ENCODE measurements at places on chromosomes 4 and X. TPM values are rescaled to one million over a fixed set of nuclear protein-coding genes. Genes with fewer than 3 reads are reported as not detected.

GRCh38 chr4:158826882-158827281, 58.1 kb downstream of the FNIP2 start:
- DNase-seq: peak; percentile 86

- no peak for DNase-seq
These were observed 57.8 kb upstream of the STX18 start for GRCh38 chr4:4599481-4600275.

- peak; percentile 49 for DNase-seq
These were observed 519 bp downstream of the SLC25A4 start for GRCh38 chr4:185143601-185143969.

DNA sequence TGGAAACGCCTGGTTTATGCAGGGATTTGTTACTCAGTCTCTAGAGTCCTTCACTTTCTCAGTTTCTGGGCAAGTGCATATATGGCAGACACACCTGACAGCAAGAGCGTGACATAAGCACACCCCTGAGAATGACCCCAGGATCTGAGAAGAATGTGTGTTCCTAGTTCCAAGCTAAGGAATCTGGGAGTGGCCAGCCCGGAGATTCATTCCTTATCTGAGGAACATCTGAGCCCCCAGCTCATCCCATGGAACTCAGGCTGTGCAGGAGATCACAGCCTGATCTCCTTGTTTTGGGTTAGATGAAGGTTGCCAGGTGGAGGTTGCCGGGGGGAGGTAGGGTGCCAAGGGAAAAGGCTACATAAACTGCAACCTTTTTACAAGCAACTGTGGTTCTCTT, 23.8 kb upstream of the KIAA0232 start:
- DNase-seq: no peak

DNA sequence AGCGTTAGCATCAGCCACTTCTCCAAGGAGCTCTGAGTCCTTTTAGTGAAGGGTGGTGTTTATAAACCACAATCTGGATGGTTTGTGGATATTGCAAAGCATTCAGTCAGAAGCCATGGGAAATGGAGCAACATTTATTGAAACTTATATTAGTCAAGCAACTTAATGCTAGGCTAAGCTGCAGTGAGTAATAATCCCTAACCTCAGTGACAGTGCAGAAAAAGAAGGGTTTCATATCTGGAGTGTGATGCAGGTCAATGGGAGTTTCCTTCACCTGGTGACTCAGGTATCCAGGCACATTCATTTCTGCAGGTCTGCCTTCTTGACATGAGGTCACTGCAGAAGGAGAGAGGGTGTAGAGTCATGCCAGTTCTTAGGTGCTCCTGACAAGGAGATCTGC, 10.4 kb upstream of the DRD5 start:
- no peak for DNase-seq

DNA sequence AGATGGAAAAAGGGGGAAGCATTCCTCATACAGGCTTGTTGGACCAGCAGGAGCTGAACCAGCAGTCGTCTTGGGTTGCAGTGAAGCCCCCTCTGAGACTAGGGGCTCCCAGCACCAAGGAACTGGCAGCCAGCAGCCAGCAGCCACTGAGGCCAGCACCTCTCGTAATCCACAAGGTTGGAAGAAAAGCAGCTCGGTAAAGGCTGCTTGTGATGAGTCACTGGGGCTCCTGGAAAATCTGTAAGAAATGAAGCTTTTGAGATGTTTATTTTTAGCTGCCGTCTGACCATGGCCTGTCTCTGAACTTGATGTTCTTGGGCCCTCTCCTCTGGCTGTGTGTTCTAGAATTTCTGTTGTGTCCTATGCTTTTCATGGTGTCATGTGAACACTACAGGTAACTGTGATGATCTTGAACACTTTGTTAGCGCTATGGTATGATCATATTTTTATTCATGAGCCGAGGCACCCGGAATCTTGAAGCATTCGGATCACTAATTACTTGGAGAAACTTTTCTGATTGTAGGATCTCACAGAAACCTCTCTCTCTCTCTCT, 18.6 kb downstream of the CLCN4 start:
- no peak for DNase-seq

GRCh38 chrX:155612312-155613224, at the start of gene TMLHE:
TMLHE (minus strand) TSS chrX:155612952; CDS start chrX:155545276, 67,676 bp downstream.
- DNase-seq: peak; percentile 82

- DNase-seq: no peak
These were observed 14.9 kb upstream of the EXOSC9 start for GRCh38 chr4:121786221-121786620.

DNA sequence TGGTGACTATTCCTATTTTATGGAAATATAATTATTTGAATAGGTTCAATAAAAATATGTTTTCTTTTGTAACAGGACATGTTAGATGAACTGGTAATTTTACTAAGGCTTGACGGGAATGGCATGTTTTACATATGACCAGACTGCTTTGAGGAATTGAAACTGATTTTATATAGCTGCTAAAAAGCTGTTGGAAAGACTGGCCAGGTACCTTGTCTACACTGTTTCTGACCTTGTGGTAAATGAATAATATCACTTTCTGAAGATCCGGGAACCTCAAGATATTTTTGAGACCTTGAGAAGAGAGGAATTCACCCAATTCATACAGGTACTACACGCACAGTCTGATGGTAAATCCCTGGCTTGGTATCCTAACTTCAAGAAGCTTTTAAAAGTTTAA, 42.1 kb upstream of the USP46 start:
- DNase-seq: no peak

Gene CRMP1
- total RNA-seq: 1.2 TPM

Gene MAPK10
- 2.6 TPM for total RNA-seq

Gene MTNR1A
- total RNA-seq: 1.3 TPM

DNA sequence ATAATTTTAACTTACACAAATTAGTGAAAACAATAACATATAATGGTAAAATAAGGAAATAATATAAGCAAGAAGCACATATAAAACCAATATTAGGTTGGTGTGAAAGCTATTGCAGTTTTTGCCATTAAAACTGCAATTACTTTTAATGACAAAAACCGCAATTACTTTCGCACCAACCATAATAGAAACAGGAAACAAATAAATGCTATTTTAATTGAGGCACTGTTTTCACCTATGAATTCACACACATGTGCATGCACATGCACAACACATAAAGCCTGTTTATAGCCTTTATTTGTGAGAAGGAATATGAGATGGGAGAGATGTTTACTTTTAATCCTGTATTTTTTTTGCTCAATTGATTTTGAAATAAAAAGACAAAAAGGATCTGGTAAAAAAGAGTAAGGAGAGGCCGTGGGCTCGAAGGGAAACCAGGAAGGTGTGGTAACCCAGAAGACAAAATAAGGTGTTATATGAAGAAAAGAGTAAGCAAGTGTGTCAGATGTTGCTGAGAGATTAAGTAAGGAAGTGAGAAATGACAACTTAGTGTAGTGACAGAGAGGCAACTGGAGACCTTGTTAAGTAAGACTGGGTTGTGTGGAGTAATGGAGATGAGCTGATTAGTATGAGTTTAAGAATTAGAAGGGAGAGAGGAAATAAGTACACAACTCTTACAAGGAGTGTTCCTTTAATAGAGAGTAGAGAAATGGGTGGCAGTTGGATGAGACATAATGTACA, 69.0 kb downstream of the KLHL13 start:
- DNase-seq: no peak
